Fibroblast of skin of scalp (primary cell): ENCODE measurements at places on chromosomes 2 and 18.
A peak's percentile ranks its signal among the peaks of the same experiment; 100 is the strongest.

DNA sequence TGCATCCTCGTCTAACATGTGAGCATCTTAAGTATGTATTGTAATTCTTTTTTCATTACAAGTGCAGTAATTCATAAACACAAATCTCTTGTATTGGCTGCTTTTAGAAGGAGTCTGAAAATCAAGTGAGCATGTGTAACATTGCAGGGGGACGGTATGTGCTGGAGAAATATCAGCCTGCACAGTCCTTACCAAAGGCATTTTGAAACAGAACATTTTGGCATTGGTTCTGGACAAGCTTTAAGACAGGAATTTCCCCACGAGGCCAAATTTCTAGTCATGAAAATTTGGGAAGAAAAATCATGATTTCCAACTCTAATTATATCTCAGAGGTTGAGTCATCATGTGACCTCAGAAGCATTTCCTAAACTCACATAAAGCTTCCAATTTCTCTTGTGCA, 24.7 kb upstream of the NRP2 start:
- peak; percentile 89 for DNase-seq

DNA sequence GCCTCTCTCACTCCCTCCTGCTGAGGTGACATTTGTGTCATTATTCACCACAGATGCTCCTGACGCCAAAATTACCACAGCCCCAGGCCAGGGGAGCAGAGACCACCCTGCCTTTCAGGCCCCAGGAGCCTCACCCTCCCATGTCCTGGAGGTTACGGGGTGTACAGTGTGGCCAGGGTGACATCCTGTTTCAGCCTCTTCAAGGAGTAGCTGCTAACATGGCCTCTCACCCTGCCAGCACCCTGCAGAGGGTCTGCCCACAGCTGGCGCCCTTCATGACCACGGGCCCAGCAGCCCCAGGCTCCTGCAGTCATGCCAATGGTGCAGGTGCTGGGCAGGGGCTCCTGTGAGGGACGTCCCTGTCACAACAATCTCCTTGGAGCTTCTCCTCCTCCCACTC, 92.6 kb downstream of the SMIM21 start:
- DNase-seq, result no peak

GRCh38 chr2:8923183-8923582, 80.3 kb downstream of the MBOAT2 start:
- DNase-seq, result no peak

DNA sequence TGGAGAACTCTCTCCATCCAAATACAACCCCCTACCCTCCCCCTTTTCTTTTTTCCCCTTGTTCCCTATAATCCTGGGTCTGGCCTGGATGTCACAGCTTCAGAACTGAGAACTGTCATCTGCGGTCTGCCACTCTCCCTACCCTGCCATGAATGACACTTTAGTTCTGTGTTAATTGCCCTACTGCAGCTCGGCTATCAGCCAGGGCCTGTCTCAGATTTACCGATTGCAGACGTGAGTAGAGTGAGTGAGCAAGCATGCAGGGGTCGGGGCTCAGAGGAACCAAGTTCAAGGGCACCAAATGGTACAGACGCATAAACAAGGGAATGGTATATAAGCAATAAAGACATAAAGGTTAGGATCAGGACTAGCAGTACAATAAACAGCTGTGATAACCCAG, 967.8 kb downstream of the BCL11A start:
- DNase-seq, result no peak

- DNase-seq, result no peak
These were observed 35.5 kb downstream of the PNO1 start for GRCh38 chr2:68193144-68193543.

DNA sequence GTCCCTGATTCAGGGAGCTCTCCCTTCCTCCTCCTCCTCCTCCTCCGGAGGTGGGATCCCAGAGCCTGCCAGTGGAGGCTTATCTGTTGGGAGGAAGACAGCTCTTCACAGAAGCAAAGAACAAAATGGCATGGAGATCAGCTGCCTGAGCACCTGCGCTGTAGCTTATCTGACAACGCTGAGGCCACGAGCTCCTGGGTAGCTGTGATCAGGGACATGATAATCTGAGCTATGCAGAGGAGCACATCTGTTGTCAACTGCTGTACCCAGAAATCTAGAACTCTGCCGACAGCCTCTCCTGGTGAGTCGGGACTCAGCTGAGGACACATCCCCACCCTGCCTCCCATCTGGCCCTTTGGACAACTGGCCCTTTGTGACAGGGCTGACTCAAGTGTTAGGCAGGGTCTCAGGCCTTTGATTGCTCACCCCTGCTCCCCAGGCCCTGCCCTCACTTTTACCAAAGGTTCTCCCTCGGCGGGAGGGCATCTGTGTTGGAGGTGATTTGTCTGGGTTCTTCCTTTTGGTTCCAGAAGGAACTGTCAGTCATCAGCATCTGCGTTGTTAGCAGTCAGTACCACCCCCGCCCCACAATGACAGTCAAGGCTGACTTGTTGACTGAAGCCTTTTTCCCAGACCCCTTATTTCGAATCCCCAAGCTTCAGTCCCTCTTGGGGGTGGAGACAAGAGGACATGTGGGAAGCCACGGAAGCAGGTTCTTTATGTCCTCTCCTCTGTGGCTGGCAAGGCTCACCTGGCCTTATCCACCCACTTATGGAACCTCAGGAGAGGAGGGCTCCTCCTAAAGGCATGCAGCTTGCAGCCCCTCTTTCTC, 5.9 kb upstream of the CNNM3 start:
- DNase-seq, result no peak

DNA sequence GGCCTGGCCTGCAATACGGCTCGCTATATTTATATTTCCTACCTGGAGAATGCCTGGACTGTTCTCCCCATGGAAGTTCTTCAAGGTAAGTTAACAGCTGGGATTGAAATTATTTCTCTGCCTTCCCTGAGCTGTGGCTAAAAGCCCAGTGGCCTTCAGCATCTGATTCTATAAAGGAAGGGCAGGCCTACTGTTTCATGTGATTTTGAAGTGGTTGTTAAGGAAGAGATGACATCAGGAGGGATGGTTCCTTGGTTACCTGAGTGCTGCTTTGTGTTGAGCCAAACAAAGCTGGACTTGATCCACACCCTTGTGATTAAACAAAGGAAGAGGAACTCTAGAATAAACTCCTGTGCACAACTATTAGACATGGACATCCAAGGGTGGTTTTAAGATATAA, 61.6 kb downstream of the MFSD6 start:
- peak; percentile 22 for DNase-seq

GRCh38 chr2:113834051-113834730, 55.7 kb upstream of the ACTR3 start:
- DNase-seq, result no peak

- DNase-seq, result no peak
These were observed 16.2 kb upstream of the RAB1A start for GRCh38 chr2:65146078-65146477.

DNA sequence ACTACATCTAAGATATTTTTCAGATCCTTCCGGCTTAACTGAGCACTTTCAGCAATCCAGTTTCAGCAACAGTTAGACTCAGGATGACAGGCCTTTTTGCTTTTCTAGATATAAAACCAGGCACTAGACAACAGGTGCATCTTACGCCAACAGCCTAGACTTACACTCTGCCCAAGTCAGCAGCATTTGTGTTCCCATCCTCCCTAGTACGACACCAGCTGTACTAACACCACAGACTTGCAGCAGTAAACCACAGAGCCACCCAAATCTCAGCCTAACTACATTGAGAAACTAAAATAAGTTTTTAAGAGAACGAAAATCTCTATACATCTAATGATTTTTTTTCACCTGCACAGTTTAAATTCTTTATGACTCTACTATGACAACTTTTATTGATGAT, 89.9 kb upstream of the DNMT3A start:
- no peak for DNase-seq

- DNase-seq, result no peak
These were observed 1.4 kb downstream of the CYS1 start for GRCh38 chr2:10078704-10079265.

DNA sequence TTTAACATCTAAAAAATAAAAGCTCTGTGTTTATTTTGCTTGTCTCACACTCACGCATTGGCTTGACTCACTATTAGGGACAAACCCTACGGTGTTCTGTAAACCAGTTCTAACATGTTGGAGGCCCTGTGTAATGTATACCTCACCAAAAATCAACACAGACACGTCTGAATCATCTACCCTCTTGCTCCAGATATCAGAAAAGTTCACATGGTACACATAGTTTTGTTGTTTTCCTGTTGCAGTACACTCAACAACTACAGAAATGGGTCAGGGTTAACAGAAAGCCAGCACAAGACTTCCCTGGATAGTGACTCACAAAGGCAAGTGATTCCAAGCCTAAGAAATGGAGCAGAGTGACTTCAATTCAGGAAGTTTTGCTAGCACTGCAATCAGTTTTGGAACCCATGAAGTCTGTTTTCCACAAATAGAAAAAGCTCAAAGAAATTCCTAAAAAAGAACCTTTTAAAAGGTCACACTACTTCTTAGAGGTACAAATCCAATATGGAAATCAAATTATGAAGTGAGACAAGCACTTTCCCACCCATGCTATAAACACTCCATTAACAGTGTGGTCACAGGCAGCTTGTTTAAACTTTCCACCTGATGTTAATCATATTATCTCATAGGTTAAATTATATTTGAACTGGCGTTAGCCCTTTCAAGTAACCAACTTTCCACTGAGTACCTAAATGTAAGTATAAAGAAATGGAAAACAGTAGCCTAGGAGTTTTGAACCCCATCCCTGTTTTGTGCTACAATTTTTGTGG, 87.4 kb downstream of the GAREM1 start:
- peak; percentile 73 for DNase-seq

DNA sequence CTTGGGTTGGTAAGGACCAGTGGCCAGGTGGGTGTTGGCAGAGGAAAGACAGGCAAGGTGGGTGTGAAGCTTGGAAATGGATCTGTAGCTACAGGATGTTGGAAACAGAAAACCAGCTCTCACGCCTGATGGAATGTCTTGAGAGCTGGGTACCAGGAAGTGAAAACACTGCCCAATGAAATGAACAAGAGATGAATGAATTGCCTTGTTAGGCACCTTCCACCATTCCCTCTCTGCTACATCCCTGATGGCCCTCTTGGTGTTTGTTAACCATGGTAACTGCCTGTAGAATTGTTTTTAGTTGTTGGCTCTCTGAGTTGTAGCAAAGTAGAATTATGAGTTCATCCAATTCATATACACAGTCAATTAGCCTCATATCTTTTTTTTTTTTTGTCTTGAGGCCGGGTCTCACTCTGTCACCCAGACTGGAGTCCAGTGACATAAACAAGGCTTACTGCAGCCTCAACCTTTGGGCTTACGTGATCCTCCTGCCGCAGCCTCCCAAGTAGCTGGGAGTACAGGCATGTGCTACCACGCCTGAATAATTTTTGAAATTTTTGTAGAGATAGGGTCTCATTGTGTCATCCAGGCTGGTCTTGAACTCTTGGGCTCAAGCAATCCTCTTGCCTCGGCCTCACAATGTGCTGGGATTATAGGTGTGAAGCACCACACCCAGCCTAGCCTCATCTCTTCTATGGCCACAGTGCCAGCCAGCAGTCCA, 9.5 kb downstream of the KCMF1 start:
- DNase-seq, result no peak

- DNase-seq, result peak; percentile 89
These were observed 78.9 kb downstream of the ZBTB7C start for GRCh38 chr18:48330016-48330991.

- DNase-seq, result no peak
These were observed 59.7 kb downstream of the WDSUB1 start for GRCh38 chr2:159226608-159227385.

DNA sequence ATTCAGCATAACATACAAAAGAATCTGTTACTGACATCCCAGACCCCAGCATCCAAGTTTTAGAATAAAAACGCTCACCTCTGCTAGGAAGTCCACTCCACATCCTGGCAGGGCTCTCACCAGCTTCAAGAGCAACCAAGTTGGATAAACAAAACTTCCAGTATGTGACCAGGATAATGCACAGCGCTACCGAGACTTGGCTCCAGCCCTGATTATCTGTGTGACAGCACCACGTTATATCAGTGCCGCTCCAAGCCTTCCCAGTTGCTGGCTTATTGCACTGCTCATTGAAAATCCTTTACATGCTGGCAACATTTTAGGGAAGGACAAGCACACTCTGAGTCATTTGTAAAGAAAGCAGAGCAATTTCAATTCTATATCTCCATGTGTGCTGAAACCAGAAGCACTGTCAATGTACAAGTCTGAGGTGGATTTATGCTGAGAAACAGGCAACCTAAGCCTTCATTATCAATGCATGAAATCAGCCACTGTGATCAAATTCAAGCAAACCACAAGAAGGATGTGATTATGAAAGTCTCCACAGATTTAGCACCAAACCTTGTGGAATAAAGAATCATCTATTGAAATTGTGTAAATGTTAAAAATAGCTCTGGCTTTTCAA, 115.7 kb downstream of the ZNF385B start:
- DNase-seq, result no peak

DNA sequence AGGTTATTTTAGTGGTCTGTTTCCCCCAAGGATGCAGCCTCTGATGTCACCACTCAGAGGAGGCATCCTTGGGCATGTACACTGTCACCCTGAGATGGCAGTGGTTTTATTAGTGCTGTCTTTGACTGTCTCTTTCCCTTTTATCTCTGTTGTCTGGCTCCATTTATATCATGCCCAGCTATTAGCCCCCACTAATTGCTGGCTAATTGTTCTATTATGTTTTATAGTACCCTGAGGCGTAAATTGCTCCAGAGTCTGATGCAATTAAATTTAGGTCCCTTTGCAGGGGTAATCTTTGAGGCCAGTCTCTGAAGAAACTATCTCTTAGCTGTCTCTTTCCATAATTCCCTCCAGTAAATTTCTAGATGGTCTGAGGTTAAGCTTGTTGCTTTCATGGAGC, 301.0 kb upstream of the KLHL29 start:
- no peak for DNase-seq

- DNase-seq, result peak; percentile 79
These were observed 8.8 kb downstream of the RTP5 start for GRCh38 chr2:241877989-241878970.

DNA sequence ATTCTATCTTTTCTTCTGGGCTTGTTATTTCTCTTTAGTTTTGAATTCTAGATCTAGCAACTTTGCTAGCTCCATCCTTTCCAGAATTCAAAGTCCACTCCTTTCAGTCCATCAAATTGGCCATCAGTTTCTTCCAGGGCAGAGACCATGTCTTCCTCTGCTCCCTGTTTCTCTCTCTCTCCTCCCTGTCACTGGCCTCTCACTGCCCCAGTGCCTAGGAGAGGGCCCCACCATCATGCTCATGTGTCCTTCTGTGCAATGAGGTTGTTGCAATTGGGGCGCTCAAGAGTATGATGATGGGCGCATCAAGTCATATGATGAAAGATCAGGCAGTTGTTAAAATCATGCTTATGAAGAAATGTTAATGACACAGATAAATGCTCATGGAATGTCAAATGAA, 159.2 kb upstream of the HS6ST1 start:
- no peak for DNase-seq

DNA sequence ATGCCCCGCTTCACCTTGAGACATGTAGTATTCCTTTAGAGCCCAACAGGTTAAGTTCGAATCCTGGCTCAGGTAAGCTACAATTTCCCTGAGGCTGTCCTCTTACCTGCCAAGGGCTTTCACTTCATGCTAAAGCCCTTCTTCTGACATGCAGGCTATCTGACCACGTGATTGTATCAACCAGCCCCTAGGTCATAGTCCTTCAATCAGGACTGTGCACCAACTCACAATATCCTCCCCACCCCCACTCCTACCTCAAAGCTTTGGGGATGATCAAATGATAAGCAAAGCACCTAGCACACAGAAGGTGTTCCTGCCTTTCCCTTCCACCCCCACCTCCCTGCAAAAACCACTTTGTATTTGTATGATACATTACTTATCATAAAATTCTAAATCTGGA, 78.9 kb downstream of the AAK1 start:
- DNase-seq, result no peak
